Neural crest cell (in vitro differentiated cells): ENCODE measurements at places on chromosomes 4 and X. TPM values are rescaled to one million over a fixed set of nuclear protein-coding genes. Genes with fewer than 3 reads are reported as not detected.

GRCh38 chrX:130772105-130772775 lies 130.8 kb downstream of the ENOX2 start:
- no peak for DNase-seq

SSX2 gene
- total RNA-seq = not detected in 2 replicates

BEND4 gene
- total RNA-seq = 0.40 and 1.0 TPM in 2 replicates

GRCh38 chr4:176054942-176055341 lies 10.7 kb upstream of the WDR17 start:
- DNase-seq = no peak

XPNPEP2 gene
- total RNA-seq = 0.32 and 0.40 TPM in 2 replicates

DNA sequence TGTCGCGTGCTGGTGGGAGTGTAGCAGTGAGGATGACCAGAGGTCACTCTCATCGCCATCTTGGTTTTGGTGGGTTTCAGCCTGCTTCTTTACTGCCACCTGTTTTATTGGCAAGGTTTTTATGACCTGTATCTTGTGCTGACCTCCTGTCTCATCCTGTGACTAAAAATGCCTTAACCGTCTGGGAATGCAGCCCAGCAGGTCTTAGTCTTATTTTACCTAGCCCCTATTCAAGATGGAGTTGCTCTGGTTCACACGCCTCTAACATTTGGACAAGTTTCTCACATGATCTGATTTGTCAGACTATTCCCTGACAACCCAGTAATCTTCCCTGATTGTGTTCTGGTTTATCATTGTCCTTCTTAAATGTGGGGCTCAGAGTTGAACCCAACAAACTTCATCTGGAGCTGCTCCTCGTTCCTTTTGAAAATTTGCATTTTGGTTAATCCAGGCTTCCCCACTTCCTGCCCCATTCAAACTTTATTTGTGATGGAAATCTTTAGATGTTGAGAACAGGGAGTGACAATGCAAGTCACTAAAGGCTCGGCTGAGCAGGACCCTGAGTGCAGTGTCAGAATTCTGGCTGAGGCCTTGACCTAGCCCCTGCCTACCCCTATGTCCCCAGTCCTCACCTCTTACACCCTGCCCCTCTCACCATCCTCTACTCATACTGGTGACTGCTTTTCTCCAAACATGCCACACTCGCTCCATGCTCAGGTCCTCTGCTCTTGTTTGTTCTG lies 226.8 kb downstream of the STIM2 start:
- DNase-seq = no peak
